ENCODE measurements at places on chromosomes 1 and 21. TPM values are rescaled to one million over a fixed set of nuclear protein-coding genes. Genes with fewer than 3 reads are reported as not detected.

The PRAMEF10 gene
- total RNA-seq: not detected

The LRRC3 gene
- total RNA-seq: 0.26 TPM

The PAFAH2 gene
- total RNA-seq: 11.7 TPM

The NUF2 gene
- total RNA-seq: 0.51 TPM

The AVPR1B gene
- not detected for total RNA-seq

The CNST gene
- total RNA-seq: 20.0 TPM

The ALG14 gene
- total RNA-seq: 4.6 TPM

The SLC35F3 gene
- not detected for total RNA-seq
